ENCODE measurements at places on chromosomes 1 and 21.

DNA sequence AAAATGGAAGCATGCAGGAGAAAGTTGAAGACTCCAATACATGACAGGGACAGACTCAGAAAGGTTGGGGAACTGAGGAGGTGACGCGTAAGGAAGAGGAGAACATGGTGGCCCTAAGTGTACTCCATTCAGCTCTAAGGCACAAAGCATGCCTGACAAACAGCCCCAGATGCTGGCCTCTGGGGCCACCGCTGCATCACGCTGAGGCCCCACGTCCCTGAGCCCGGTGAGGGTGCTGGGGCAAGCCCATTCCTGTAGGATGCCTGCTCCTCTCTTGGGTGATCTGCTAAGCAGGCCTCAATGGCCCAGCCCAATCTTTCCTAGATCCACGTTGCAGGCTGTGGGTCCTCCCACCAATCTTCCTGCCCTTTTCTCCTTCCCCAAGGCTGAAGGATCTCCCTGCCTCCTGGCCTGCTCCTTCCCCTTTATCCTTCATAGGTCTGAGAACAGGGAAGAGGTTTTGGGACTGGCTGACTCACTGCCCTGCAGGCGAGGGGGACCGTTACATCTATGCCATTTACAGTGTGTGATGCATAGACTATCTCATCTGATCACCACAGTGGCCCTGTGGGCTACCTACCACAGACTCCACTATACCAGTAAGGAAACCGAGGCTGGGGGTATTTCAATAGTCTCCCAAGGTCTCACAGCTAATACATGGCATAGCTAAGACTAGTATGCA lies 16.8 kb upstream of the NID1 start:
- DNase-seq, result no peak

- no peak for DNase-seq
Observed at GRCh38 chr1:158013840-158014730, 20.6 kb downstream of the KIRREL1 start.

GRCh38 chr1:181090641-181091126 lies 2.2 kb downstream of the IER5 start:
- DNase-seq, result no peak

- DNase-seq, result no peak
Observed at GRCh38 chr1:32868806-32869455, 1.8 kb downstream of the FNDC5 start.

- no peak for DNase-seq
Observed at GRCh38 chr1:234642428-234642827, 32.5 kb upstream of the IRF2BP2 start.

GRCh38 chr1:25140073-25140797 lies 92.1 kb downstream of the SYF2 start:
- DNase-seq, result no peak

- DNase-seq, result no peak
Observed at GRCh38 chr1:186289943-186290545, 85.0 kb downstream of the TPR start.

GRCh38 chr1:174815474-174815908 lies 184.3 kb upstream of the CACYBP start:
- no peak for DNase-seq

All from smooth muscle cell of the brain vasculature (primary cell).